ENCODE measurements at places on chromosomes 11 and 22.

DNA sequence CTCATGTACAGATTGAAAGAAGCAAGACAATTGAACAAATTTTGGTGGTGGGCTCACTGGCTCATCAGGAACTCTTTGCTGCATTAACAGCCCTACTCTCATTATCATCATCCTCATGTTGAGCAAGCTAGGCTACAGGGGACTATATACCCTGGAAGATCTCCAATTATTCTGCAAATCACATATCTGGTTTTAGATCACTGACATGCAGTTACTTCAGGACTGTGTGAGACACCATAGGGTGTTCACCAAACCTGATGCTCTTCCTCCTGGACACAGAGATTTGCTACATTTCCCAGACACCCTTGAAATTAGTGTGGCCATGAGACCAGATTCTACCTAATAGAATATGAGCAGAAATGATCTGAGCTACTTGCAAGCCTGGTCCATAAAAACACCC is 23.0 kb upstream of the ME3 start:
- DNase-seq: no peak

- DNase-seq: no peak
Measured at GRCh38 chr11:30424844-30425243, 101.9 kb downstream of the ARL14EP start.

DNA sequence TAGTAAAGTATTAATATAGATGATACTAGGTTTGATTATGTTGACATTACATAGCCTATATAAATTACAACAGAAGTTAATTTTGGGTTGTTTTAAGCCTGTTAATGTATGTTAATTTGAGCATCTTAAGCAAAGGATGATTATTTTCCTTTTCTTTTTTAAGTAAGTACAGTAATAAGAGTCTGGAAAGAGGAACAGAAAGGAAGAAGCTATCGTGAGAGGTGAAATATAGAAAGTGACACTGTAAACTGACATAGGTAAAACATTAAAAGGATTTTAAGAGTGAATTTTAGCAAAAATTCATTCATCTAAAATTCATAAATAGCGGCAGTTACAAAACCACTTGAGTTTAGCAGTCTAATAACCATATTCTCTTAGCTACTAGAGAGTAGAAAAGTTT is 45.5 kb downstream of the FAR1 start:
- DNase-seq: no peak

GRCh38 chr11:119297938-119298337 is 19.0 kb downstream of the MCAM start:
- no peak for DNase-seq
